ENCODE measurements at places on chromosomes 4 and X.

DNA sequence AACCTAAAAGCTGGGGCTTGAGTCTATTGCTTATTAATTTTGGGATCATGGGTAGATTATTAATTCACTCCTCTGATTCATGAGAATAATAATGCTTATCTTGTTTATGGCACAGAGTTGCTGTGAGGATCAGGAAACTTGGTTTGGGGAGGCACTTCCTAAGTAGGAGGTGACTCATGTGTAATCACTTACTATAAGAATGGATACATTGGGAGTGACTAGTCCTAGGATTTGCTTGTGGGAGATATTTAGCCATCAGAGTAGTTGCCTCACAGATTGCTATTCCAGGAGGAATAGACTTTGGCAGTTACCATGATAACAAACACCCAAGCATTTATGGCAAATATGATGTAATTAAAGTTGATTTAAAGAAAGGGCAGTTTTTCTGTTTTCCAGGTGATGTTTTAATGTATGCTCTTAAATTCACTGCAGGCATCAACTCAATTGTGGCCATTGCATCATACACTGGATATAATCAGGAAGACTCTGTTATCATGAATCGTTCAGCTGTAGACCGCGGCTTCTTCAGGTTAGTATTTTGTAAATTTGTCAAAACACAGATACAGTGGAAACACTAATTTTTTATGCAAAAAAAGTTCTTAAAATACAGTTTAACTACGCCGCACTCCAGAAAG, 41.9 kb downstream of the POLR2B start:
- no peak for DNase-seq

- no peak for DNase-seq
These were observed 9.7 kb downstream of the BOD1L1 start for GRCh38 chr4:13617801-13618200.

DNA sequence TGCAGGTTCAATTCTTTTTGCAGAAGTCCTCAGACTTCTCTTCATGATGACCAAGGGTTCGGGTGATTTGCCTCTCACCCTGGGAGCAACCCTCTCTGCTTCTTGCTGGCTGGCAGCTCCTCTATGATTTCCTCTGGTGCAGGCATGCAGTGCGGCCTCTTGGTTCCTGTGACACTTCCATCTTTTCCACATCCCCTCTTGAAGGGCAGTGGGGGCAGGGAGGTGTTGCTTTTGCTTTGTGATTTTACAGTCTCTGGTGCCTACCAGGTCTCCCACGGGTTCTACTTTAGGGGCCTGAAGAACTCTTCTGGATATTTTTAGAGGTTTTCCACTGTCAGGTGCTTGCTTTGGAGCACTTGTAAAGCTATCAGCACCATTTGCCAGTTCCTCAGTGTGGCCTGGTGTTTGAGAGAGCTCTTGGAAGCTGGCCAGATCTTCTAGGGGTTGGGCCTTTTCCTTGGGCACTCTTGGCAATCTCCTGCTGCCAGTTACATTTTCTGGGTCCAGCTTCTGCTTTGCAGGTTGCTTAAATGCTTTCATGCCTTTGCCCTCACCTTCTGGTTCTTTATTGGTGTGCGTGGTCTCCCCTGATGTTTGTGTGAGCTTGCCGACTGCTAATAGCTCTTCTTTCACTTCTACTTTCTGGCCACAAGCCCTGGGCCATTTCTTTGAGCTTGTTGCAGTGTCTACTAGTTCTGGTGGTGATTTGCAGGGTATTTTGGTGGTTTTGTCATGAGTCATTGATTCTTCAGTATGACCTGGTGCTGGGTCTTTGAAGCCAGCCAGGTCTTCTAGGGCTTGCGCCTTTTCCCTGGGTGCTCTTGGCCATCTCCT, 11.5 kb upstream of the CHST7 start:
- no peak for DNase-seq

- DNase-seq = no peak
These were observed 478.8 kb upstream of the SPANXN1 start for GRCh38 chrX:144768540-144768939.

GRCh38 chr4:38075370-38076152, 115.4 kb downstream of the PTTG2 start:
- no peak for DNase-seq

DNA sequence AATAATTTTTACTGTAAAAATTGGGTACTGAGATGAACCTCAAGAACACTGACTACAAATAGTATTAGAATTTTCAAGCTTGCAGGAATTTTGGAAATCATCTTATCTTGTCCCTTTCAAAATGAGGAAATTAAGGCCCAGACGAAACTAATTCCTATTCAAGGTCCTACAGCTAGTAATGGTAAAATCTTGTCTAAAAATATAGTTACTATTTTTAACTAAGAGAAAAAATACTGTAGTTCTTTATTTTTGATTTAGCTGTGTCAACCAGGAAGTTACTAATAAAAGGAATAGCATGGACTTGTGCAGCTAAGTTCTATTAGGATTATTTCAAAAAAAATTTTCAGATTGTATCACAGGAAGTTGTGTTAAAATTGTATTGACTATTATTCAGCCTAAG, 12.7 kb downstream of the PRIMPOL start:
- DNase-seq = no peak

DNA sequence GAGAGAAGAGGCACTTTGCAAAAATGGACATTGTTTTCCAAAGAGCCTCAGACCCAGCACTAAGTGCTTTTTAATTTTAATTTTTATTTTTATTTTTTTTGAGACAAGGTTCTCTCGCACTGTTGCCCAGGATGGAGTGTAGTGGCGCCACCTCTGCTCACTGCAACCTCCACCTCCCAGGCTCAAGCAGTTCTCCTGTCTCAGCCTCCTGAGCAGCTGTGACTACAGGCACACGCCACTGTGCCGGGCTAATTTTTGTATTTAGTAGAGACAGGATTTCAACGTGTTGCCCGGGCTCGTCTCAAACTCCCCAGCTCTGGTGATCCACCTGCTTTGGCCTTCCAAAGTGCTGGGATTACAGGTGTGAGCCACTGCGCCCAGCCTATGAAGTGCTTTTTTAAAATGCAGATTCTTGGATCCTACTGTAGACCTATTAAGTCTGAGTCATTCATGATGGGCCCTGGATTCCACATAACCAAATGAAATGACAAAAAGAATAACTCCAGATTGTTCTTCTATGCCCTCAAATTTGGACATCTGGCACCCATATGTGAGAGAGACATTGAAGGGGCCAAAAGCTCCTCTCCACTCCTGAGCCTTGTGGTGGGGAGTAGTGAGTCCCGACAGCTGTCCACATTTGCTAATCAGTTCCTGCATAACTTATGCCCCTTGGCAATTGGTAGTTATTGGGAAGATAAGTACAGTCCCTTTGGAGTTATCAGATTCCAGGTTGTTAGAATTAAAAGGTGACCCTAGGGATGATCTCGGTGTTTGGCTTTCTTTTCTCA, 3.6 kb downstream of the NOCT start:
- no peak for DNase-seq

DNA sequence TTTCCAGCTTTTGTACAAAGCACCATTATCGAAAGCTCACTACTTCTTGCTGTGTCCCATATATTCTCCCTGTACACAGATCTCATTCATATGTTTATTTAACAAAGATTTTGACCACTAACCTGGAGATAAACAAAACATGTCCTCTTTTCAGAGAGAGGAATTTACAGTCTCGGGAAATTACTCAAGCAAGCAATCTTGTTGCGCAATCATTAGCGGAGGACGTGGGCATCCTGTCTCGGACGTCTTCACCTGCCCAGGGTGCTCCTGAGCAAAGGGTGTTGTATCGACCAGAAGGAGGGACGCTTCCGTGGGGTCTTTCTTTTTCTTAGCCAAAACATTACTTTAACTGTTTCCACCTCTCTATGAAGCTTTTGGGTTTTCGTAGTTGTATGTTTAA, 66.5 kb upstream of the CLCN4 start:
- DNase-seq = no peak

DNA sequence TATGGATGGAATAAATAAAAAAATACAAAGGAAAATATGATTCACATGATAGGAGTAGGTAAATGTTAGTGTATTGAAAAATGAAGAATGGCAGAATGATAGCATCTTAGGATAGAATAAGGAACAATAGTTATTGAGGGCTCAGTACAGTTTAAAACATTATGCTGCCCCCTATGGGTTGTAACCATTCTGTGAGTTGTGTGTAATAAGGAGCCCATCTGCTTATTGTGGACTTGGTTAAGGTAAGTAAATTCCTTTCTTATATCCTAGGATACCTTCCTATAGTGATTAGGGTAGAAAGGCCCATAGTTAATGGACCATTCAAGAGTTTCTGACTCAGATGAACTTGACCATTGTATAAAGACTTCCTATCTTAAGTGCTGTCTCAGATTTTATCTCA, 195.8 kb downstream of the PDHA2 start:
- DNase-seq = no peak

DNA sequence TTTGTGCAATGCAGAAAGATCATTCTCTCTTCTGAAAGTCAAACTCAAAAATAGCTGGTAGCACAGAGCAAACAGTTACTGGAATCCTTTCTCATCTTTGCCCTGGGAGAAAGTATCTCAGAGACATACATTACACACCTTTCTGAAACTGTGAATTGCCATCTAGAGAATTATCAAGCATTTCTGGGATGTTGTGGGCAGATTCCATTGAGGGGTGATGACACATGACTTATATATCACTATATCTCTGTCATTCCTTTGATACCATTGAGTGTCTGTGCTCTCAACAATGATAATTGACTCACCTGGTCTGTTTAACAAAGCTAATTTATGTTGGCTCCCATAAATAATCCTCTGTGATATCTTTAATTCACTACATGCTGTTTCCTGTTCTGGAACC, 13.0 kb downstream of the SLIT2 start:
- no peak for DNase-seq

DNA sequence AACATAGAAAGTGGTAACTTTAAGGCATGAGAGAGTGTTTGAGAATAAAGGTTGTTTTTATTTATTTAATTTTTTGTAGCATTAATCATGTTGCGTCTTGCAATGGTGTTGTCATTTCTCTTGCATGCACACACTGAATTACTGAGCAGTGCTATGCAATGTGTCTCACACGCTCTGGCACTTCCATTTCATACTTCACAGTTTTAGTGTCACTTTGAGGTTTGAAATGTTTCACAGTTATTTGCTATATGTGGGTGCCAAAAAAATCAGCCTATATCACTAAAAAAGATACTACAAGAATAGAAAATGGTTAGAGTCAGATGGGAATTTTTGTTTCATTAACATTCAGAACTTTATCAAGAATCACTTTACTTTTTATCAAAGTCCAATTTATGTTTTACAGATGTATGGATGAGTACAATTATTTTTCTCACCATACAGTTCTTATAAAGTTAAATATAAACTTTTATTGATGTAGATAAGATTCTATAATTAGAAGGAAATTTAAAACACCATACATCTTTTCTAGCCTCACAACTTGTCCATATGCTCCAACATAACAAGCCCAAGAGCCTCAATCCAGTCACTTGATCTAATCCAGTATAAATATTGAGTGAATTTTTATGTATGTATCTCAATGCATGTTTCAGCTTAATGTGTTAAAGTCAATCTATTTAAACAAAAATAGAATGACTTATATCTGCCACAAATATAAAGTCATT, 114.0 kb downstream of the IQCM start:
- DNase-seq = no peak

GRCh38 chr4:154625971-154626370, 13.5 kb upstream of the FGG start:
- DNase-seq = no peak

GRCh38 chrX:44484607-44485146, 58.0 kb downstream of the FUNDC1 start:
- DNase-seq = no peak

GRCh38 chrX:24100713-24101112, 46.0 kb downstream of the EIF2S3 start:
- no peak for DNase-seq

DNA sequence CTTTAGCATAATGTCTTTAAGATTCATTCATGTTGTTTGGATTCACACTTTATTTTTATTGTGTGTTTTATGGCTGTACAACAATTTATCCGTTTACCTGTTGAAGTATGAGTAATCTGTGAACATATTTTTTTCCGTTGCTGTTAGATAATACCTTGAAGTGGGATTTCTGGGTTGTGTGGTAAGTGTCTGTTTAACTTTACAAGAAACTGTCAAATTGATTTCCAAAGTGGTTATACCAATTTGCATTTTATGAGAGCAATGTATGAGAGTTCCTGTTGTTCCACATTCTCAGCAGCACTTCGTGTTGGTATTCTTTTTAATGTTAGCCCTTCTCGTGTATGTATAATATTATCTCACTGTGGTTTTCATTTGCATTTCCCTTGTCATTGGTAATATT, 53.6 kb downstream of the USP53 start:
- DNase-seq = no peak

DNA sequence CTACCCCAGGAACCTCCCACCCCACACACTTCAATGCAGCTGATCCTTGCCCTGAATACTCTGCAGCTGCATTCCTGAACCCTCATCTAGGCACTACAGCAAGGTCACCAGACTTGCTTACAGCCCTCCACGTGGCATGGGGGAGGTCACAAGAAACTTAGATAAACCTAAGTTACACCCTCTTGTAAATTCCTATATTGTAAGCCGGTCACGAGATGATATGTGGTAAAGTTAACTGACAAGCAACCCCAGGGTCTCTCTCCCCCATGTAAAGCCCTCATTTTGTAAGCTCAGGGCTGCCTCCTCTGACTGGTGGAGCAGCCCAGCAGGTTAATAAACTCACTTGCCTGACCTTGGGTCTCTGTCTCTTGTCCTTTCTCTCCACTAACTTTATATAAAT, 570.7 kb downstream of the PCDH7 start:
- DNase-seq = no peak

DNA sequence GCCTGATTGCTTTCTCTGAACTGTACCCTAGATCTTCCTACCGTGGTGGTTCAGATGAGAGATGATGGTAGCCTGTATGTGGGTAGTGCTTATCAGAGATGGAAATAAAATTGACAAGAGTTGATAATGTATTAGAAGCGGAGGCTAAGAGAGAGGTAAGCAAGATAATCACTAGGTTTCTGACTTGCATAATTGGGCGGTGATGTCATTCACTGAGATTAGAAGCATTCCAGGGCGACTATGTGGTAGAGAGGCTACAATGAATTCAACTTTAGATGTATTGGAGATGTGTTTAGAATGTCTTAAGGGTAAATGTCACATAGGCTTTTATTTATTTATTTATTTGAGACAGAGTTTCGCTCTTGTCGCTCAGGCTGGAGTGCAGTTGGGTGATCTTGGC, 415 bp upstream of the TENM3 start:
- no peak for DNase-seq

DNA sequence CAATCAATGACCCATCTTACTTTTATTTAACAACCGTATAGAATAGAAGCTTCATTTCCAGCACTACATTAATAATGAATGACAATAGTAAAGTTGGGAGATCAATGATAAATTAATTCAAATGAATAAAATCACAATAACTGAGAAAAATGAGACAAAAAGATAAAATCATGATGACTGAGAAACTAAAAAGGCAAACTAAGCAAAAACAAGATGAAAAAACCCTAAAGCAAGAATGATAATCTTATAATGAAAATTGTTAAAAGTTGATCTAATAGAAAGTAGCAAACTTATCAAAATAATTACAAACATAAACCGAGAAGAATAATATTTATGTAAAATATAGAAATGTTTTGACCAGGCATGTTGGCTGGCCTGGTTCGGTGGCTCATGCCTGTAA, 130.4 kb upstream of the INPP4B start:
- DNase-seq = no peak

GRCh38 chrX:108993909-108994308, 257.5 kb upstream of the IRS4 start:
- DNase-seq = no peak

Data from effector CD4-positive, alpha-beta T cell (primary cell).